ENCODE measurements at places on chromosomes 5 and 9.
A peak's percentile ranks its signal among the peaks of the same experiment; 100 is the strongest.

DNA sequence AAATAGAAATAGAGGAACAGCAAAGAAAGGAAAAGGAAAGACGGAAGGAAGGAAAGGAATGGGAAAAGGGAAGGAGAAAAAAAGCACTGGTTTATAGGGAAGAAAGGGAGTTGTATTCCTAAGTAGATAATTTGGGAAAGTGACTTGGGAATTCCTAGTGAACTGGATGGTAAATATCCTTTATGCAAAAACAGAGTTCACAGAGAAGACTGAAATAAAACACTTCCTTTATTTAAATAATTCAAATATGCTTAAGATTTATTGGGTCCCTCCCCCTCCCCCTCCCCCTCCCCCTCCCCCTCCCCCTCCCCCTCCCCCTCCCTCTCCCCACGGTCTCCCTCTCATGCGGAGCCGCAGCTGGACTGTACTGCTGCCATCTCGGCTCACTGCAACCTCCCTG is 69.4 kb downstream of the PJA2 start:
- DNase-seq, result no peak

- DNase-seq, result no peak
Measured at GRCh38 chr9:134454476-134454857, 128.2 kb downstream of the RXRA start.

DNA sequence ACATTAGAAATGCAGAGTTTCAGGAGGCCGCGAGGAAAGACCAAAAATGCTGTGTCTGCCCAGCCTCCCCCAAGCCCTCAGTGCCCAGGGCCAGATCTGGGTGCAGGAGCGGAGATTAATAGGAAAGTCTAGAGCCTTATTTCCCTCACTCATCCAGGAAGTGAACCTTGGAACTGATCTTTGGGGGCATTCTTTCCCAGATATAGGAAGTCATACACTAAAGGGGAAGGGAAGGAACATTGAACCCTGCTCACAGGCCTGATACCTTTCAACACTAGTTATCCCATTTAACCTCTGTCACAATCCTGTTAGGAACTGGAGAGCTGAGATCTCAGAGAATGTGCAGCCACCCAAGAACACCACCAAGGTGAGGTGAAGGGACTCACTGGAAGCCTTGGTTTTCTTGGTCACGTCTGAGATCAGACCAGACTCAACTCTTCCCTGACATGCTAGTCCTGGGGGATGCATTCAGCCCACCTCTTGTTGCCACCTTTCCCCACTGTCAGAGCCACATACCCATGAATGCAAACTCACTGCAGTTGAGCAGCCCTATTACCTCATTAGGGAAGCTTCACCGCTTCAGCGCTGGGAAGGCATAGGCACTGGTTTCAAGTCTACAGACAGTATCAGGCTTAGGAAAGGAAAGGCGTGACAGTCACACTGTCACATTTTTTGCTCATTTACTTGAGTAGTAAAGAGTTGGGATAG is 95.0 kb downstream of the KIAA1958 start:
- no peak for DNase-seq

- no peak for DNase-seq
Measured at GRCh38 chr5:87132696-87133095, 135.0 kb upstream of the RASA1 start.

DNA sequence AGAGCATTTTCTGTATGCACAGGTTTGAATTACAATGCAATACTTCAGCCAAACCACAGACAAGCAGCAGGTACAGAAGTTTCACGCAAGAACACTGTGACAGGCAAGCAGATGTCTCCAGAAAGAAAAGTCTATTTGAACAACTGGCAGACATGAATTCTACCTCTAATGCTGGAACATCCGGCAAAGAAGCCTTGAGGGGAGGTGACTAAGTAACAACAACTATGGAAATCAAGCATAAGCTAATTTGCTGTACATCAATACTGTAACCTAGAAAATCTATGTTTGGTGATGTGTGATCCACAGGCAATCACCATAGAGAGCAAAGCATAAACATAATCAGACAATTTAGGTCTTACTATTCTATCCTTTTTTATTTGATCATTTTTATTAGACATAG is 65.5 kb downstream of the PLK2 start:
- no peak for DNase-seq

DNA sequence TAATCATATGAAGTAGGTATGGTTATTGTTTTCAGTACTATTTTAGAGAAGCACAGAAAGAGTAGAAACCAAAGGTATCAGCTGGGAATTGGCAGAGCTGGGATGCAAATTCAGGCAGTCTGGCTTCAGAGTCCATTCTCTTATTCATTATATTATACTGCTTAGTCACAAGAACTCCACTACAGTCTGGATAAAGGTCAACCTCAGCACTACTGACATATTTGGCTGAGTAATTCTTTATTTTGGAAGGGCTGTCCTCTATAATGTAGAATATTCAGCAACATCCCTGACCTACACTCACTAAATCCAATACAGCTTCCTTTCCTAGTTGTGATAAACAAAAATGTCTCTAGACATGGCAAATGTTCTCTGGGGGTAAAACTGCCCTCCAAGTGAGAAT is 37.6 kb downstream of the PTGER4 start:
- no peak for DNase-seq

- peak; percentile 95 for DNase-seq
Measured at GRCh38 chr9:113593682-113594281, 130.3 kb downstream of the RGS3 start.

DNA sequence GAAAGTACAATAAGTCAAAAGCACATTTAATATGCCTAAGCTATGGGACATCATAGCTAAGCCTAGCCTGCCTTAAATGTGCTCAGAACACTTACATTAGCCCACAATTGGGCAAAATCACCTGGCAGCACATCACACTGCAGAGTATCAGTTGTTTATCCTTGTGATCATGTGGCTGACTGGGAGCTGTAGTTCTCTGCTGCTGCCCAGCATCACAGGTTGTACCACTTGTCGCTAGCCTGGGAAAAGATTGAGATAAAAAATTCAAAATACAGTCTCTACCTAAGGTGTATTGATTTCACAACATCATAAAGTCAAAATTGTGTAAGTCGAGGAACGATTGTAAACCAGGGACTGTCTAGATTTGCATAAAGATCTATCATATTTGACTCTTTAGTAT is 58.6 kb downstream of the CAMK4 start:
- DNase-seq, result no peak

GRCh38 chr5:30398423-30398822 is 795.1 kb upstream of the CDH6 start:
- DNase-seq, result no peak

Data from urothelium cell line (cell line).